ENCODE measurements at places on chromosomes 1 and 21. TPM values are rescaled to one million over a fixed set of nuclear protein-coding genes. Genes with fewer than 3 reads are reported as not detected.

The CLCA4 gene
- not detected for total RNA-seq

The DTL gene
- 29.7 TPM for total RNA-seq

The CGN gene
- 1.7 TPM for total RNA-seq

The PRDM16 gene
- total RNA-seq = 0.13 TPM

The TSSK3 gene
- total RNA-seq = 0.27 TPM

The SELE gene
- 2.7 TPM for total RNA-seq

The GALE gene
- 38.2 TPM for total RNA-seq

The PGLYRP4 gene
- total RNA-seq = not detected

The GNAT2 gene
- 0.13 TPM for total RNA-seq

The LCE4A gene
- not detected for total RNA-seq

The F5 gene
- total RNA-seq = 0.36 TPM

The HSPA13 gene
- total RNA-seq = 74.7 TPM

The SHISA4 gene
- 8.5 TPM for total RNA-seq

The NEK2 gene
- total RNA-seq = 28.3 TPM

The DNAJC28 gene
- total RNA-seq = 2.3 TPM

The NBPF1 gene
- 28.4 TPM for total RNA-seq

The OVAAL gene
- total RNA-seq = not detected

The DR1 gene
- total RNA-seq = 62.9 TPM

The DMRTA2 gene
- not detected for total RNA-seq

The RRP1 gene
- total RNA-seq = 34.5 TPM

The PIGR gene
- total RNA-seq = not detected

The CFAP141 gene
- total RNA-seq = not detected

The MXRA8 gene
- total RNA-seq = 1.2 TPM

The HES3 gene
- not detected for total RNA-seq

The IL19 gene
- not detected for total RNA-seq

The WNT2B gene
- total RNA-seq = 3.1 TPM

The TARS2 gene
- total RNA-seq = 19.4 TPM

The SLC45A1 gene
- 0.57 TPM for total RNA-seq

The CD52 gene
- total RNA-seq = not detected

The CCDC185 gene
- not detected for total RNA-seq

The AMY1C gene
- not detected for total RNA-seq

The VHLL gene
- not detected for total RNA-seq

The KIRREL1 gene
- total RNA-seq = 39.6 TPM

The GSTM5 gene
- total RNA-seq = 0.40 TPM

The MGST3 gene
- 102 TPM for total RNA-seq

The GRHL3 gene
- total RNA-seq = not detected

The CYP4X1 gene
- 4.3 TPM for total RNA-seq

The CRB1 gene
- total RNA-seq = 0.57 TPM

The GNG4 gene
- not detected for total RNA-seq

The TAF5L gene
- total RNA-seq = 28.4 TPM

The NBPF20 gene
- total RNA-seq = 3.7 TPM

The ESRRG gene
- total RNA-seq = not detected

The AXDND1 gene
- total RNA-seq = not detected

The TACSTD2 gene
- total RNA-seq = 0.22 TPM

The ZNF593 gene
- total RNA-seq = 20.2 TPM

The CYP2J2 gene
- total RNA-seq = 0.22 TPM

The PGBD5 gene
- under 0.01 TPM for total RNA-seq

The TMEM240 gene
- 4.0 TPM for total RNA-seq

The UQCRHL gene
- total RNA-seq = 2.3 TPM

The MAST2 gene
- total RNA-seq = 30.1 TPM

The GUK1 gene
- total RNA-seq = 243 TPM

The SEMA6C gene
- total RNA-seq = 15.5 TPM

The OR6N2 gene
- total RNA-seq = not detected

The ARID1A gene
- 47.7 TPM for total RNA-seq

The CD1E gene
- total RNA-seq = not detected

Data from thoracic aorta endothelial cell (primary cell).